T-helper 17 cell (primary cell): ENCODE measurements at places on chromosomes 1 and 21.

DNA sequence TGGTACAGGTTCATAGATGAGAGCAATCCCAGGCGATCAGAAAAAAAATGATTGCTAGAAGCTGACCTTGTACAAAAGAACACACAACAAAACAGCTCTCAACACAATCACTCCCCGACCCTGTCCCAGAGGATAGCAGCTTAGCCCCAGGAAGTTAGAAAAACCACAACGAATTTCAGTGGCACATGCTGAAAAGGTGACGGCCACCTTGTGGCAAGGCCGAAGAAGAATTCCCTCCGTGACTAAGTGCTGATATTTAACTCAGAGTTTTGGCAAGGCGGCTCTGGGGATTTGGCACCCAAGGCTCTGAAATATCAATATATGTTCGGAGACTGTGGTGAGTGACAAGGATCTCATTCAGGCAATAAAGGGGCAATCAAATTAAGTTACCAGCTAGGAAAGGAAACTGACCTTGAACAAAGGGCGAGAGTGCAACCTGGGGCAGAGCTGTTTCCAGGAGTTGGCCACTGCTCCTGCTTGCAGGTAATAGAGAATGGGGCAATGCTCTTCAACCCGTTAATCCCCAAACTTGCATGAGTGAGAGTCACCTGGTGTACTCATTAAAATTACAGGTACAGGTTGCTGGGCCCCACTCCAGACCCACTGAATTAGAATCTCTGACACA lies 96.2 kb downstream of the BEND5 start:
- DNase-seq: no peak

DNA sequence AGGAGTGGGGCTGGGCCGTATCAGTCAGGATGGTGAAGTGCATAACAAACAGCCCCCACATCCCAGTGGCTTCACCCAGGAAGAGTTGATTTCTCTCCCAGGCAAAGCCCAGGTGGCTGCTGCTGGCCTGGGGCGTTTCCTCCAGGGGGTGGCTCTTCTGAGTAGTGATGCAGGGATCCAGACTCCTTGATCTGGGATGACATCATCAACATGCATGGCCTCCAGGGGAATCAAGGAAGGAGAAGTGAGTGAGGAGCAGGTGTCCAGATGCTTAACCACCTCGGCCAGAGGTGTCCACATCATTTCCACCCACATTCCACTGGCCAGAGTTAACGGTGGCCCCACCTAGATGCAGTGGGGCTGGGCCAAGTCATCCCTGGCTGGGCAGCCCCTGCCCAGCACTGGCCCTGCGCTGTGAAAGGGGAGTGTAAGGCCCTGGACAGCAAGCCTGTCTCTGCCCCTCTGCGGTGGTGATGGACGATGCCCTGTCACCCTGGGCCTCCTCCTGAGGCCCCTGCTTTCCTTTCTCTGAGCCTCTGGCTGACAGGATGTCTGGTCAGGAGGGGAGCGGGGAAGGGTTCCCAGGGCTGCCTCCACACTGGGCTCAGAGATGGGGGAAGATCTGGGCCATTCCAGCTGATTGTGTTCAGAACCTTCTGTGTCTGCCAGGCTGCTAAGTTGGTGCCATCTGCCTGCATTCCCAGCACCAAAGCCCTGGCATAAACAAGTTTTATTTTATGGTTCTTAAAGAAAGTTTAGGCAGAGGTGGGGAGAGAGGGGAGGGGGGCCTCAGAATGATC lies 598.2 kb downstream of the MATN1 start:
- no peak for DNase-seq

DNA sequence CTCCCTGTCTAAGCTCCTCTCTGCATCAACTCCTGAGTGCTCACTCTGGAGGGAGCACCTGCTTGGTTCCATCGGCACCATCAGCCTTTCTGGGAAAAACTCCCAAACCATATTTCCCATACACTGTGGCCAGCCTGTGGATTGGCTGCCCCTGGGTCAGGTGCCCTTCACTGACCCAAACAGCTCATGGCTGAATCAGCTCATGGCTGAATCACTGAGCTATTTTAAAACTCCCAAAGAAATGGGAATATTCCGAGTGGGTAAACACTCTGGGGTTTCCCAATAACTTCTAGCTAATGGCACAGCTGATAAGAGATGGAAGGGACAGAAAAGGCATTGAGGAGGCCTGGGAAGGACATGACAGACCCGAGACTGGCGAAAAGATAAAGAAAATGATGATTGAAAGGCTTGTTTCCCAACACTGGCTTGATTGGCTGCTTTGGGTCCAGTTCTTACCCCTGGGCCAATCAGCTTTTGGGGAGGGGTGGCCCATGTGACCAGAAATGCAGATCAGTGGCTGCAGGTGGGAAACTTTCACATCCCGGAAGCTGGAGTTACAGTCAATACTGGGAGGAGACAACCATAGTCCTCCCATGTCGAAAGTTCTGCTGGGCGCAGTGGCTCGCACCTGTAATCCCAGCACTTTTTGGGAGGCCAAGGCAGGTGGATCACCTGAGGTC lies 37.3 kb upstream of the KAZN start:
- DNase-seq: no peak

- DNase-seq: no peak
These were observed 1.7 kb downstream of the RHOU start for GRCh38 chr1:228736844-228737445.

GRCh38 chr1:92708368-92708950 lies 76.4 kb downstream of the EVI5 start:
- DNase-seq: no peak

- DNase-seq: no peak
These were observed 181.7 kb upstream of the LMO4 start for GRCh38 chr1:87146986-87147385.

GRCh38 chr1:25103164-25103795 lies 129.0 kb downstream of the SYF2 start:
- no peak for DNase-seq

- DNase-seq: no peak
These were observed 5.3 kb upstream of the DPT start for GRCh38 chr1:168734271-168734670.

- no peak for DNase-seq
These were observed 10.3 kb downstream of the ARHGEF2 start for GRCh38 chr1:155968051-155968400.

DNA sequence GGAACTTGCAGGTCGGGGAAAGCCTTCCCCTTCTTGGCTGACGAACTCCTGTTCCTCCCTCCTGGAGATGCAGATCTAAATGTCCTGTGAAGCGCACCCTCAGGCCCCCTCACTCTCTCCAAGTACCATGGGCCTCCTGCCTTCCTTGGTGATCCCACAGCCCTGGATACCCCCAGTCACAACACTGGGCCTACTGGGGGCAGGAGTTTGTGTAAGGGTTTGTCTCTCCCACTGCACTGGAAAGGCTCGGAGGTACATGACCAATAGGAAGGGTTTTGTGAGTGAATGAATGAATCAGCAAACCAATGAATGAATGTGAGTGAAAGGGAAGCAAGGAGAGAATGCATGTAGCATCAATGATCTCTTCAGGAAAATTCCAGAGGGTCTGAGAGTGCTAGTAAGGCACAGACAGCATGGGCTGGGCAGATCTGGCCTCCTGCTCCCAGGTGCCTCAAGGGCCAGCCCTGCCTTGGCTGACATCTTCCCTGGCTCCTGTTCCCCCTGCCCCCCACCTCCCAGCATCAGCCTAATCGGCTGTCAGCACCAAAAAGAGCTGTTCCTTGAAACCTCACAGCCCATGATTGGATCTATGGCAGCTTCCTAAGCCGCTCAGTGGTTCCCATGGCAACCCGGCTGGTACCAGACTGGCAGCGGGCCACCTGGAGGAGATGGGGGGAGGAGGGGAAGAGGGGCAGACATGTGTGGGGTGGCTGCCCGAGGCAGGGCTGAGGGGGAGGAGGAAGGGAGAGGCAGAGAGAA lies 95.8 kb downstream of the VWA5B1 start:
- no peak for DNase-seq

DNA sequence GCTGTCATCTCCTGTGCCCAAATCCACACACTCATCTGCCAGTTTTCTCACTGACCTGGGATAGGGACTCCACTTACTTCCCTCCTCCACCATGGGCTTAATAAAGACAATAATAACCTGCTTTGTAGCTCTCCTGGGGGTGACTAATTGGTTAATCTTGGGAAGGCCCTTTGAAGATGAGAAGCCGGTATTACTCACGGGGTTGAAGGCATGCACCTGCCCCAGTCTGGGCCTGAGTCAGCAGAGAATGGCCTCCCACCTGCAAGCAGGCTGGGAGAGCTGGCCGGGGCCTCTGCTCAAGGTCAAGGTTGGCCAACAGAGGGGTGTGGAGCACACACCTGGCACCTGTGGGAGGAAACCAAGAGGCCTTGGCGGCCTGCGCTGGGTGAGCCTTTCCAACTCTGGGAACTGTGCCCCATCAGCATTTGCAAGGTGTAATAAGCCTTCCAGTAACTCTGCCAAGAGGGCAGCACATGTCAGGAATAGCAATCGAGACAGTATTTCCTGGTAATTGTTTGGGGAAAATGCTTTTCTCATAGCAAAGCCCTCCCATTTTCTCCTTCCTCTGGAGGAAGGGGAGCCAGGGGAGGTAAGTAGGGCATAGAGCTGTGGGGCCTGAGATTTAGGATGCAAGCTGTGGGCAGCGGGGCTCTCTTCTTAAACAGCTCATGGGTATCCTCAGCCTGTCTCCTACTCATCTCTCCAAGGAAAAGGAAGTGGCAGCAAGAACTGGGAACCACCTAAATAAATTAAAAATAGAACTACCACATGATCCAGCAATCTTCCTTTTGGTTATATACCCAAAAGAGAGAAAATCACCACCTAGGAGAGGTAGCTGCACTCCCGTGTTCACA lies 49.0 kb downstream of the TOMM20 start:
- DNase-seq: no peak

DNA sequence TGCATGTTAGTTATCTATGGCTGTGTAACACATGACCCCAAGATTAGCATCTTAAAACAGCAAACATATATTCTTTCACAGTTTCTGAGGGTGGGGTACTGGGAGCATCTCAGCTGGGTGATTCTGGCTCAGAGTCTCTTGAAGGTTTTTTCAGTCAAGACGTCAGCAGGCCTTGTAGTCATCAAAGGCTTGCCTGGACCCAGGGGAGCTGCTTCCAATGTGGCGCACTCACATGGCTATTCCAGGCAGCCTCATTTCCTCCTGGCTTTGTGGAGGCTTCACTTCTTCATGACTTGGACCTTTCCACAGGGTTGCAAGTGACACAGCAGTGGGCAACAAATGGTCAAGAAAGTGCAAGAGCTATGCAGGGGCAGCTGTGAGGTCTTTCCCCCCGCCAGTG lies 114.7 kb downstream of the ACTL8 start:
- DNase-seq: no peak

GRCh38 chr1:173333581-173333980 lies 126.5 kb upstream of the TNFSF4 start:
- DNase-seq: no peak

DNA sequence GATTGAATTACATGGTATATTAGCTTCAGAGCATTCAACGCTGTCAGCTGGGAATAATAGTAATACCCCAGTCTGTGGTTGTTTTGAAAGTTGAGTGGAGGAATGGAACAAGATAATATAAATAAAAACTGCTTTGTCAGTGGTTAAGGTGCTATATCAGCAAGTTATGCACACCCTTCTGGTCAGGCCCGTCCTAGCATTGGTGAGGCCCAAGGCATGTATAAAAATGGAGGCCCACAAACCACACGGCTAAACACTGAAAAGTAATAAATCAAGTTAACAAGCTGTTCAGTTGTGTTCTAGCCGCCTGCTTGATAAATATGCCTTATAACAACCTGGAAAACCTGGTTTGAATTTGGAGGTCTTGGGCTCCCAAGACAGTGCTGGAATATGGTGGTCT lies 77.4 kb downstream of the PSMG1 start:
- DNase-seq: no peak

- DNase-seq: no peak
These were observed 1205.3 kb upstream of the ADGRL4 start for GRCh38 chr1:80211691-80212380.

DNA sequence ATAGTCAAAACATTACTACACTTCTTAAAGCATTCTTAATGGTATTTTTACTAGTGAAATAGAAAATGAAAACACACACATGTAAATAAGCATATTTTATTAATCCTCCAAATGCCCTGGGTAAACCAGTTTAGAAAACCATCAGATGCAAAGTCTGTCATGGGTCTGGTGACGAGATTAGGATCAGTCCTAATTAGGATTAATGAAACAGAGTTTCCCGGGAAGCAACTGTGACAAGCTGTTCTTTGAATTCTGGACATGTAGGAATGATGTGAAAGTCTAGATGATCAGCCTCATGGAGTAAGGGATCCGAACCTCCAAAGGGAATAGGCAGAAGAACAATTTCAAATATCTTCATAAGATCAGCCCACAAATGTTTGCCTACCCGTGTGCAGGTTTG lies 250.2 kb downstream of the KIF26B start:
- no peak for DNase-seq

DNA sequence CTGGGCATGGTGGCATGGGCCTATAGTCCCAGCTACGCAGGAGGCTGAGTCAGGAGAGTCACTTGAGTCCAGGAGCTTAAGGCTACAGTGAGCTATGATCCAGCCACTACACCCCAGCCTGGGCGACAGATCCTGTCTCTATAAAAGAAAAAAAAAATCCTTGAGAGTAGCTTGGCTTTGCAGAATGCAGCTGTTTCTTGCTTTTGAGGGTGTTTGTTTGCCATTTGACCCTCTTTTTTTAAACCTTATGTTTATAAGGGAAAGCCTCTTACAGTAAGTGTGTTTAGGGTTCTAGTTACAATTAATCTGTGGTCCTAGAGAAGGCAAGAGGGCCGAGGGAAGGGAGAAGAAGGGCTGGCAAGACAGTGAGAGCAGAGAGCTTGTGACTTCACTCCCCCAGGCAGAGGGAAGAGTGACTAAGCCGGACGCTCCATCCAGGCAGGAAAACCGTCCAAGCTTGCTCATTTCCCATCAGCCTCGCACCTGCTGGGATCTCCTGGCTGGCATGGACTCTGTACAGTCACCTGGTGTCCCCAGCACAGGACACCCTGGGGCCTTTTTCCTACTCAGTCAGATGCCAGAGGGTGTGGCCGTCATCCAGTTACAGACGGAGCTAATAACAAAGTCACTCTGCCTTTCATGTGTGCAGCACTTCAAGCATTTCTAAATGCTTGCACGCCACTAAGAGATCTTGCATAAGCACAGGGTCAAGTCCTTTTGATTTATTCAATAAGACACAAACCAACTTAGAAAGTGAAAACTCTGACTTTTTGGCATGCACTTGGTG lies 55.5 kb upstream of the PSEN2 start:
- no peak for DNase-seq
